ENCODE measurements at places on chromosomes 6 and 20.

GRCh38 chr6:38185244-38185643 lies 365.7 kb downstream of the ZFAND3 start:
- no peak for DNase-seq

GRCh38 chr20:10076126-10077080 lies 41.6 kb downstream of the ANKEF1 start:
- no peak for DNase-seq

GRCh38 chr6:20186981-20187380 lies 25.3 kb downstream of the MBOAT1 start:
- no peak for DNase-seq

- DNase-seq = no peak
Observed at GRCh38 chr6:102749210-102749971, 1355.9 kb downstream of the GRIK2 start.

DNA sequence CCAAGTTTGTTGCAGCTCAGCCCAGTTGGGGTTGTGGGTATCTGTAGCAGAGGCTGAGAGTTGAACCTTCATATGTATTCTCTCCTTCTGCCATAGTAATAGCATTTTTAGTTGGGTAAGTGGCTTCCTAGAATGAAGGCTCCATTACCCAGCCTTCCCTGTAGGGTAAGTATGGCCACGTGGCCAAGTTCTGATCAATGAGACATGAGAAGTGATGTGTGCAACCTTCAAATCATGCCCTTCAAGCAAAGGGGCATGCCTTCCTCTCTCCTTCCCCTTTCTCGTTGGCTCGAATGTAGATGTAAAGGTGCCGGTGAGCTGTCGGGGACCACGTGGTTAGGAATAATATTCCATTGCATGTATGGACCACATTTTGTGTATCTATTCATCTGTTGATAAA lies 12.7 kb upstream of the TRAF3IP2 start:
- no peak for DNase-seq

GRCh38 chr6:169213814-169214520 lies 39.7 kb downstream of the THBS2 start:
- DNase-seq = no peak

DNA sequence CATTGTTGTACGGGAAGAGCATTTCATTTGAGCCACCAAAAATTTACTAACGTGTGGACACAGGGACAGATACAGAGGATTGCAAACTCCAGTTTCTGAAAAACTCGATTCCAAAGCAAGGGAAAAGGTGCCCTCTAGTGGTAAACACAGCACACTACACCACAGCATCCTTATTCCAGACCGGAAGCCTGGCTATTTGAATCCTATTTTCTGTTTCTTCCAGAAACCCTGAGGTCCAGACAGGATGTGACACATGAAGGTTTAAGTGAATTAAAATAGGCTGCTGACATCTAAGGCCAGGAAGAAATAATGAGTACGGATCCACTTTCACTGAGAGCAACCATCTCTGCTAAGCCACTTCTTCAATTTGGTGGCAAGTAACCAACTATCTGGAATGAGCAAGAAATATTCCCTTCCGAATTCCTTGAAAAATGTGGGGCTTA lies 31.8 kb upstream of the GMPR start:
- DNase-seq = peak; percentile 77

DNA sequence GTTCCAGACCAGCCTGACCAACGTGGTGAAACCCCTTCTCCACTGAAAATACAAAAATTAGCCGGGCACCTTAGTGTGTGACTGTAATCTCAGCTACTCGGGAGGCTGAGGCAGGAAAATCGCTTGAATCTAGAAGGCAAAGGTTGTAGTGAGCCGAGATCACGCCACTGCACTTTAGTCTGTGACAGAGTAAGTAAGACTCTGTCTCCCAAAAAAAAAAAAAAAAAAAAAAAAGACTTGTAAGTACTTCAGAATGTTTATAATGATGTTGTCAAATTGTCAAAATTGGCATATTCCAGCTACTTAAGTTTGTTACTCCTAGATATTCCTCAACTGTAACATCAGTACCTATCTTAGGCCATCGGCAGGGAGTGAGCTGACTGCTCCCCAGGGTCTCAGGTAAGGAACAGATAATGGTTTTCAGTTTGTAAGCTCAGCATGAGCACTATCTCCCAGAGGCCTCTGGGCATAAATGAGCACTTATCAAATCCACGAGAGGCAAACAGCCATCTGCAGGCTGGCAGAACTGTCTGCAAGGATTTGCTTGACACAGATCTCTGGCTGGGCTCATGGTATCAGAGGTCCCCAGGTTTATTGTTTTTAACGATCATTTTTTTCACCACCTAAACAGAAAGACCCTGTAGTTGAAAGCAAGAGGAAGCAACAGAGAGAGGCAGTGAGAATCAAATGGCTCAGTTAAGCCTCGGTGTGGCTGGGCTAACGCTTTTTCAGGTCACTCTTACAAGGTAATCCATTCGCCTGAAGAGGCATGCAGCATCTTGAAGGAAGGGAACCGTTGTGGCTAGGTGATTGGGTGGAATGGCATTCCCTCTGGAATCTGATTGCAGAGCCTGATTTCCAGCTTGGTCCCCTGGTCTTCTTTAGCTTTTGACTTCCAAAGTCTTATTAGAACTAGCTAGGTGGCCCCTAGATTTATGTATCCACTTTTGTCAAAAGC lies 115.9 kb downstream of the LY86 start:
- no peak for DNase-seq

DNA sequence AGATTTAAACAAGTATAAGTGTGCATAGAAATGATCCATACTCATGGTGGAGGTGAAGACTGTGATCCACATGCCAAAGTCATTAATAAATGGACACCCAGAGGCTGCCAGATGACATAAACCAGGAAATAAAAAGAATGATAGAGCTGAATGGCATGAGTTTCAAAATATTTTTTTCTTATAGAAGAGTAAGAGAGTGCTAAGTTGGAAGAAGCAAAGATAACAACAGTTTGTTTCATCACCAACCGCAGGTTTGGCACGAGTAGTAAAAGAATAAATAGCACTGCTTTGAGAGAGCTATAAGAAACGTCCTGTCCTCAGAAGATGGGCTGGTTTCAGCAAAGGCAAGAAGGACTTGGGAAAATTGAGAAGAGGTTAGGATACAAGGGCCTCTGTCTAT lies 246.9 kb downstream of the UBE3D start:
- peak; percentile 47 for DNase-seq

GRCh38 chr6:79076160-79076559 lies 1.9 kb downstream of the PHIP start:
- DNase-seq = no peak

DNA sequence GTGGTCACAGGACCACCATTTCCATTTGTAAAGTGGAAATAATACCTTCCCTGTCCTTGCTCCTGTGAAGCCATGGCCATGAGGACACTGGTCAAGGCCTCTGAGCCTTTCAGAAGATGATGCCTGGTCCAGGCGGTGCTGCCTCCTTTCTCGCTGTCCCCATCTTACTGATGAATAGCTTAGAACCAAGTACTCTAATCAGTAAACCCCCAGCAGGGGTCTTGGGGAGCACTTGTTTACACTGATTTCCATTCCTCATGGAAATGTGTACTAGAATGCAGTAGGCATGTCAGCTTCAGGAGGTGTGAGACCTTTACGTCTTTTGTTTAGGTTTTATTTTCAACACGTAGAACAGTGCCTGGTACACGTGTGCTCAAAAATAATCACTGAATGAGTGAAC lies 75.1 kb downstream of the DZANK1 start:
- DNase-seq = no peak

DNA sequence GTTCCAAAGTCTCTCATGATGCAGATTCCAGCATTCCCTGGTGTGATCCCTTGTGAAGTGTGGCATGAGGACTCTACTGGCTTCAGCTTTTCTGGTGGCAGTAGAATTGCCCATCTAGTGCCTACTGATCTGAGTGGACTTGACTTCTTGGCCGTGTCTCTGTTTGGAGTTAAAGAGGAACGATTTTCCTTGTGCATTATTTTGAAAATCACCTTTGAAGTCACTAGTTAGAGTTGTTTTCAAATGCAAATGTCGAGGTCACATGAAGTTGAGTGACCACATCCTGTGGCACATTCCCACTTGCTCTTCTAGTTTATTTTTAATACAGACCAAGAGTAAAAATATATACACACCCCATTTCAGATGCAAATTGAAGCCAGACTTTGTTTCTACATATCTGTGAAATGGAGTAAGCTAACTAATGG lies 270.7 kb upstream of the TAB2 start:
- DNase-seq = no peak

DNA sequence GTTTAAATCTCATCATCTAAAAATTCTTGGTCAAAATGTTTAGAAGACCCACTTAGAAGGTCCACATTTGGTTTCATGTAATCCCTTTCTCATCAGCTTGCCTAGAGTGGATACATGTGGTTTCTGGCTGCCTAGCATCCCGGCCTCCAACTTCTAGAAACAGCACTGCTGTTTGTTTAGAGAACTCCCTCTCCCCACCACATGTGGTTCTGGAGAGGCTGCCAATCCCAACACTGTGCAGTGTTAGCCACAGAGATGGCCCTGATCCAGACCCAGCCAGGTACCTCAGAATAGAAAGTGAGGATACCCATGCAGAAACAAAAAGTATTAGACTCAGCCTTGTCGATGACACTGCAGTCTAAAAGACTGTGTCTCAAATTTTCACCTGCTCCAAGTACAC lies 241.8 kb downstream of the BCKDHB start:
- DNase-seq = no peak

- no peak for DNase-seq
Observed at GRCh38 chr20:30949761-30950160, 307.7 kb upstream of the DEFB115 start.

DNA sequence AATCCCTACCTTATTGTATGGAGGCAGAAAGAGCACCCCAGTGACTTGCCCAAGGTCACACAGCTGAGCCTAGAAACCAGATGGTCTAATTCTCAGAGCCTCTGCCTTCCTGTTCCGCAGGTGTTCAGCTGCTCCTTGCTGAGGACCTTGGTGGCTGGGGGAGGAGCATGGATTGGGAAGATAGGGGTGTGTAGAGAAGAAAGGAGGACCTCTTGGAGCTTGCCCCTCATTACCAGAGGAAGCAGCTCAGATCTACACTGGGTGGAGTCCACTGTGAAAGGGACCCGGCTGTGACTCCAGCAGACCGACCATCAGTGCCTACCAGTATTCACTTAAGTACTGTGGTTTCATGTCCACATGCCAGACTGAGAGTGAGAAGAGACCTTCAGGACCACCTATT lies 15.2 kb downstream of the FOXP4 start:
- no peak for DNase-seq

GRCh38 chr6:126335210-126335609 lies 4.7 kb upstream of the CENPW start:
- DNase-seq = no peak

GRCh38 chr6:33064723-33065122 lies 8.7 kb downstream of the HLA-DPA1 start:
- no peak for DNase-seq

DNA sequence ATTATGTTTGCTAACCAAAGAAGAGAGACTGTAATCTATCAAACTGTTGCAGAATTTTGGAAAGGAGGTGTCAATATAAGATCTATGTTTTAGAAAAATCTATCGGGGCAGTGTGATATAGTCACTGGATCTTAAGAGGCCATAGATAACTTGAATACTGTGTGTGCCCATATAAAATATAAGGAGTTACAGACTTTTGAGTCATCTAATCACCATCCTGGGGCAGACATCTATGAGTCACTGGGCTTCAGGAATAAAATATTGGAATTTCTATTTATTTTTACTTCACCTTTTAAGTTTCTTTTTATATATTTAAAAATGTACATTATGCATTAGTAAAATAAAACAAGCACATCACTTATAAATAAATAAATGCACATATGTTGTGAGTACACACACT lies 509.3 kb upstream of the MAN1A1 start:
- DNase-seq = no peak

DNA sequence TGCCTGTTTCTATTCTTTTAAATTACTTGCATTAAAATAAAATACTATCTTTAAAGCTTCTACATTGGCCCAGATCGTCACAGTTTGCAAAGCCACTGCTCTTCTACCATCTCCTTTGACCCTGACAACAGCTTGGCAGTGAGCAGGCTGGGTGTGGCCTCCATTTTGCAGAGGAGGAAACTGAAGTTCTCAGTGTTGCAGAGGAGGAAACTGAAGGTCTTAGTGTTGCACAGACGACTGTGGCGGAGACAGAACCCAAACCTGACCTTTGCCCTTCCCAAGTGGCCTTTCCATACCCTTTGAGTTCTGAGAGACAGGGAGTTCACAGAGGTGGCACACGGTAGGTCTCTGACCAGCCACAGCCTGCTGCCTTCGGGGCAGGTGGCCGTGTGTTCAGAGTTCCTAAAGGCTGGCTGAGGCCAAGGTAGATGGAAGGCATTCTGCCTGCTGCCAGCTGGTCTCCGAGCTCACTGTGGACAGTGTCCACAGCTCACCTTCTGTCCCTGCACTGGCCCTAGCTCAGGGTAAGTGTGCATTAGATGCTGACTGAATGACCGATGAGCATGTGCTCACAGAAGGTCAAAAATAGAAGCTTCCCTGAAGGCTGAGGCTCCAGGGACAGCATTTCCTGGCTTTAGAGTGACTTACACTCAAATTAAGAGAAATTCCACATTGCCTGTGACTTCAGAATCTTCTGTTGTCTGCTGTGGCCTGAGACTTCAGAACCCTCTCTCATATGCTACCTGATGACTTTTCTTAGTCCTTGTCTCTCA lies 113.5 kb upstream of the SLC24A3 start:
- DNase-seq = no peak

- DNase-seq = no peak
Observed at GRCh38 chr20:63411898-63412631, 50.9 kb upstream of the CHRNA4 start.

GRCh38 chr20:60482221-60483008 lies 524.2 kb downstream of the CDH26 start:
- DNase-seq = peak; percentile 1

- no peak for DNase-seq
Observed at GRCh38 chr20:45269754-45270270, 15.4 kb upstream of the SLPI start.

GRCh38 chr20:35087791-35088190 lies 4.8 kb downstream of the TRPC4AP start:
- no peak for DNase-seq

GRCh38 chr6:87682310-87682709 lies 19.7 kb downstream of the AKIRIN2 start:
- DNase-seq = no peak

DNA sequence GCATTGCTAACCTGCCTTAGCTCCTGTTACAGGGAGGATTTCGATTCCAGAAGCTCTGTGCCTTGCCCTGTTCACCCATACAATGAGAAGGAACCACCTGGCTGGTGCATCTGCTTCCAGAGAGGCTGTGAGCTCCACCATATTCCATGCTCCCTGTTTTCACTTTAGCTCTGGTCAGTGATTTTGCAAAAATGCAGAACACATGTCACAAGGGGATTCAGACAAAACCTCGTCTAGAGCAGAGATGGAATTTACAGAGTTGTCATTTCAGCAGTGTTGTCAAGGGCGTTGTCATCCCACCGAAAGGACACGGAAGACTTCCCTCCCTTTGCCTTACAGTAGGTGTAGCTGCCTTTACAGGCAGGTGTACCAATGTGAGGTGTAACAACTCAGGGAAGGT lies 223.0 kb upstream of the ARID1B start:
- DNase-seq = no peak

GRCh38 chr6:118574051-118574865 lies 26.2 kb downstream of the PLN start:
- no peak for DNase-seq

- no peak for DNase-seq
Observed at GRCh38 chr6:25952535-25952934, 10.1 kb upstream of the TRIM38 start.

- no peak for DNase-seq
Observed at GRCh38 chr6:158011980-158012566, 30.4 kb downstream of the SYNJ2 start.

Data from stromal cell of bone marrow (primary cell).